ENCODE measurements at places on chromosomes 1 and 21. TPM values are rescaled to one million over a fixed set of nuclear protein-coding genes. Genes with fewer than 3 reads are reported as not detected.

BATF3 gene
- 31.4 TPM for total RNA-seq

KRTAP12-2 gene
- not detected for total RNA-seq

TNFRSF1B gene
- total RNA-seq: 0.28 TPM

TMEM125 gene
- not detected for total RNA-seq

KLHDC9 gene
- 1.7 TPM for total RNA-seq
